ENCODE measurements at places on chromosomes 5 and 9.

- DNase-seq, result no peak
These were observed 405.3 kb upstream of the CLINT1 start for GRCh38 chr5:158264264-158264663.

DNA sequence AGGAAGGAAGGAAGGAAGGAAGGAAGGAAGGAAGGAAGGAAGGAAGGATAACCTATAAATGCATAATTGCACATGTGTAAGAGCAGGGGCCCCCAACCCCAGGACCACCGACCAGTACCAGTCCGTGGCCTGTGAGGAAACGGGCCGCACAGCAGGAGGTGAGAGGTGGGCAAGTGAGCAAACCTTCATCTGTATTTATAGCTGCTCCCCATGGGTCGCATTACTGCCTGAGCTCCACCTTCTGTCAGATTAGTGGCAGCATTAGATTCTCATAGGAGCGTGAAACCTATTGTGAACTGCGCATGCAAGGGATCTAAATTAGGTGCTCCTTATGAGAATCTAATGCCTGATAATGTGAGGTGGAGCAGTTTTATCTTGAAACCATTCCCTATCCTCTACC, 66.1 kb downstream of the SH3RF2 start:
- no peak for DNase-seq

DNA sequence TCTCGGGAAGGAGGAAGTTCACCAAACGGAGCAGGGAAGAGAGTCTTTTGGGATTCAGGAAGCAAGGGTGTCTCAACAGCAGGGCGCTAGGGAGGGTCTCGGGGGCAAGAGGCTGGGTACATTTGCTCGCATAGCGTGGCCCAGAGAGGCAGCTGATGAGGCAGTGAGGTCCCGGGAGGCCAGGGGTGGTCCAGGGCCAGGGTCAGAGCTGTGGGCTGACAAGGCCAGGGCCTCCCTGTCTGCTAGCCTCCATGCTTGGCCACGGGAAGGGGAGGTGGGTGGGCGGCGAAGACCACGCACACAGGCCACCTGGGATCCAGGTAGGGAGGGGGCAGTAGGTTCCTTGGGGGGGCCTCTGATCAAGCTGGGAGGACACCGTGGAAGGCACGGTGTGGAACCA, 6.0 kb downstream of the NDOR1 start:
- DNase-seq, result no peak

- DNase-seq, result no peak
These were observed 14.2 kb upstream of the CCNB1 start for GRCh38 chr5:69152731-69153130.

DNA sequence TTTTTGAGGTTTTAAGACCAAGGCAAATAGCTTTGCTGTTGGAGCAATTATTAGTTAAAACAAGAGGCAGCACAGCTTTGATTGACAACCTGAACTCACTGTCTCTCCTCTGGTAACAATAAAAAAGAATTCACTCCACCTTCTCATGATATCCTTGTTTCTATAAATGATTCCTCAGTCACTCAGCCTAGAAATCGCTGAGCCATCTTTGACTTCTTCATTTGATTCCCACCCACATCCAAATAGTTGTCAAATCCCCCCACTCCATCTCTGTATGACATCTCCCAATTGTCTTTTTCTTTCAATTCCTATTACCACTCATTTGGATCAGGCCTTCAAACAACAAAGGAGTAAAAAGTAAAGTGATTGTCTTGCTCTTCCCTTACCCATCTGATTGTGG, 266.4 kb downstream of the MCTP1 start:
- no peak for DNase-seq
